ENCODE measurements at places on chromosomes 2 and 18.

- no peak for DNase-seq
Observed at GRCh38 chr2:23703583-23704385, 223.1 kb downstream of the ATAD2B start.

- DNase-seq = no peak
Observed at GRCh38 chr2:170113168-170113894, 64.6 kb upstream of the MYO3B start.

DNA sequence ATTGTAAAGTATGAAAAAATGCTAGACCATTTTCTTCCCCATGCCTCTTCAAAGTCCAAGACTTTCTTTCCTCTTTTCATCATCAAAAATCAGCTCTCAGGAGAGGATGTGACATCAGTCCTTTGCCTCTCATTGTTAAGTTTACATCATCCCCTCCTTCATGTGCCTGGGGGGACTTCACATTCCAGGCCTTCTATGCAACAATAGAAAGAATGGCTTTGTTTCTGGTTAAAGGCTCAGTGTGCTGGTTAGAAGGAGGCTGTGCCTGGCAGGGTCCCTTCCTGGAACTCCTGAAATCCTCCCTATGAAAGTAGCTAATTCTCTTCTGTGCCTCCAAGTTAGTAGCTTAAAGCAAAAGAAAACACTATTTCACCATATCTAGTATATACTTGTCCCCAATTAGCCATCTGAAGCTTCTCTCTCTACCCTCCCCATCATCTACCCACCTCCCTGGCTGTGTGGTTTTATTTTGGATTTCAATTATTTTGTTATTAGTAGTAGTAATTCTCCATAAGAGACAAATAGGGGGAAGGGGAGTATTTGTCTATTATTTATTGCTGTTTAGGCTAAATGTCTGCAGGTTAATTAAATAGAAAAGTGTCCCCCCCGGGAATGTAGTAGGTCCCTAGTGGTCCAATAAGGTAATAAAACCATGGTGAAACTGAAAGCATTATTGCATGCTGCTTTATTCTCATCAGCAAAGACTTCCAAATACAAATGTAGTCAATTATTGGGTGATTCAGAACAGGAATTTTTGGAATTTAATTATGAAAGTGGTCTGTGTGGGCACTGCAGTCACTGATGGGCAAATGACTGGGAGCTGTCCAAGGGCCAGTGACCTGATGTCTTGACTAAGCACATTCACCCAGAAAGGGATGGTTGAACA is 69.0 kb downstream of the CPO start:
- no peak for DNase-seq

GRCh38 chr2:174785481-174785880 is 21.2 kb upstream of the CHRNA1 start:
- no peak for DNase-seq

DNA sequence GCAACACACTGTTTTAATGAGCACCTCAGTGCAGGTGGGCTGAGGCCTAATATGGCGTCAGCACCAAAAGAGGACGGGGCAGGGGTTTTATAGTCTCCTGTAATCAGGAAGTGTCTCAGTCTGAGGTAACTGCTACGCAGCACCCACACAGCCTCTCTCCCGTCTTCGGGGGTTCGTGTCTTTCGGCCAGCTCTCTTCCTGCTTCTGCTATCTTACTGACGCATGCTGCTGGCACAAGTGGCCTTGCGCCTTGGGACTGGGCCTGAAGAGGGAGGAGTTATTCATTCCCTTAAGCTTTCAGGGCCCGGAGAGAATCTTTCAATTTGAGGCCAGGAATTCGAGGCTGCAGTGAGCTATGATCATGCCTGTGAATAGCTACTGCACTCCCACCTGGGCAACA is 14.5 kb upstream of the PAPOLG start:
- DNase-seq = no peak

DNA sequence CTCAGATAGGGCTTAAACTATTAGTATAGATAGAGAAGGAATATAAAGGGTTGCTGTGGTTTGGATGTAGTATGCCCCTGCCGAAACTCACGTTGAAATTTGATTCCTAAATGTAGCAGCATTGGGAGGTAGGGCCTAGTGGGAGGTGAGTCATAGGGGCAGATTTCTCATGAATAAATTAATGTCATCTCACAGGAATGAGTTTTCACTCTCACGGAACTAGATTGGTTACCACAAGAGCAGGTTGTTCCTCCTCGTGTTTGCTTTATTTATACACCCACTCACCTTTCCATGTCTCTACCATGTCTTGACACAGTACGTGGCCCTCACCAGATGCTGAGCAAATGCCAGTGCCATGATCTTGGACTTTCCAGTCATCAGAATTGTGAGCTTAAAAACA is 218.2 kb downstream of the RBM43 start:
- no peak for DNase-seq

DNA sequence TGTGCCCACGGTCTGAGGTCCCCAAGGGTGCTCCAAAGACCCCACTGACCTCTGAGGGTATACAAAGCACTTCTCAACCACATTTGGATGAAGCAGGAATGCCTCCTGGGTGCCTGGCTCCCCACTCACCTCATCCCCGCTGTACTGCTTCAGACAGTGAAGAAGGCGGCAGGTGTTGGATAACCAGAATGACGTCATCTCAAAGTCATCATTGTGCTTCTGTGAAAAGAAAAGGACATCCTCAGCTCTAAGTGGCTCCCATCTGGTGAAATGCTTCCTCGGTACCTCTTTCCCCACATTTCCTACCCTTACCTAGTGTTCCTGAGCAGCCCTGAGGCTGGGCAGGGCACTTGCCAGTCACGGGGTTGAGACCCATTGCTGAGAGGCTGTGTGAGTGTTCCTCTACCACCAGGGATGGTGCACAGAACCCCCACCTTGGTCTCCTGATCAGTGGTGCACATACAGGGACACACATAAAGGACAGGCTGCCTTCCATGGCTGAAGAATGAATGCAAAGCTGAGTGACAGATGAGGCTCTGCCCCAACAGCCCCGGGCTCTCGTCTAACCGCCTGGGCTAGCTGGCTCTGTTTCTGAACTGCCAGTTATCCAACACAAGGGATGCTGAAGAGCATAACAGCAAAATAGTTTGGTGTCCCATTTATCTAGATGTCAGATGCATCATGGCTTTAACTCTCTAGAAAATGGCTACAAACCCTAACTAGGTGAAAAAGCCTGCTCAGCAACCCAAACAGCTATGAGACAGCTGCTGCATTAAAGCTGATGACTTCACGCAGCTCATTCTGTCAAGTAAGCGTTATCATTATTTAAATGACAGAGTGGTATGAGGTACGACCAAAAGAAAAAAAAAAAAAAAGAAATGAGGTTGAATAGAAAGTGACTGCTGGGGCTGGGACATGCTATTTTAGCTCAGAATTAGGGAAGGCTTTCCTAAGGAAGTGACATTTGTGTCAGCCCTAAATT is 28.2 kb upstream of the ACAA2 start:
- DNase-seq = no peak

DNA sequence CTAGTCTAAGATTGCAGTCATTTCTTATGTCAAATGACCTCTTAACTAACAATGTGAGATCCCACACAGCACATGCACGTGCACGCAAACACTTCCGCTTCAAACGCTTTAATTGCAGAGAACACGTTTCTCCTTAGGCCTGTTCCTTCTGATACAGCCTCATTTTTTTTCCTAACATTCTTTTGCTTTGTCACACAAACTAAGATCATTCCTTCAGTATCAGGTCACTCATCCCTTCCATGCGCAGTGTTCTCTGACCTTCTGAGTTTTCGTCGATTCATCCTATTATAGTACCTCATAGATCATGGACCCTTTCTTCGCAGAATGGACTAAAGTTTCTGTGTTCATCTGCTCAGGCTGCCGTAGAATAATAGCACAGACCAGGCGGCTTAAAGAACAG is 327.1 kb upstream of the CDH19 start:
- DNase-seq = no peak

DNA sequence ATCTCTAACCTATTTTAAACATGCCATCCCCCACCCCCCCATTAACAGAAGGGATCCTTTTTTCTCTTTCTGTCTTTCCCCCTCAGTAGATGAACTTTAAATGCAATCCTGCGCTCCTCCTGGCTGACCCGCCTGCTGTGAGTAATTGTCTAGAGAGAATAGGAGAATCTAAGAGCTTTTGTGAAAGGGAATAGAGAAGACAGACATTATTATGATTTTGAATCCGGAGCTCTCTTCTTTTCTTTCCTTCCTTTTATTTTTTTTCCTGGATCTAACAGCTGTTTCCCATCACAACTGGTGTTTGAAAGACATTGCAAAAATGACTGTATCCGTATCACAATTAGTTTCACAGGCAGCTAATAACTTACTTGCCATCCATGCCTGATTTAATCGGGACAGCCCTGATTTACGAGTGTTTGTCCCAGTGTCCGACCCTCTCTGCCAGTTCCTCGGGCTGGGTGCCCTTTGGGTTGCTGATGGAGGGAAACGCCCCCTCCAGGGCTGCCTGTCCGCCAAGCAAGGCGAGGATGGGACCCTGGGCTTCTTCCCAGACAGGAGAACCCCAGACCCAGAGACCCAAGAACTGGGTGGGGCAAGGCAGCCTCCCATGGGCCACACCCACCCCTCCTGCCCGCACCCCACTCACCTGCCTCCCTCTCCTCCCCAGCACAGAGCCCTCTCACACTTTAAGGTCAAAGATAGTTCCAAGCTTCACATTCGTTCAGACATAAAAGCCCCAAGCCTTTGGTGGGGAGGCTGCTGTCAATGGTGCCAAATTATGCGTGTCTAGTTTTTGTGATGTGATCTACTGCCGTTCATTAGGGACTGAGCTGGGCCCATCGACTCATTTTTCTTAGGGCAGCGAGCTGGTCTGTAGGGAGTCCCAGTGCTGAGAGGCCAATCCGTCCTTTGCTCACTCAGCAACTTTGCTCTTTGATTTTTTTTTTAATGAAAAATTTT is 231.7 kb downstream of the ZNF516 start:
- DNase-seq = no peak

DNA sequence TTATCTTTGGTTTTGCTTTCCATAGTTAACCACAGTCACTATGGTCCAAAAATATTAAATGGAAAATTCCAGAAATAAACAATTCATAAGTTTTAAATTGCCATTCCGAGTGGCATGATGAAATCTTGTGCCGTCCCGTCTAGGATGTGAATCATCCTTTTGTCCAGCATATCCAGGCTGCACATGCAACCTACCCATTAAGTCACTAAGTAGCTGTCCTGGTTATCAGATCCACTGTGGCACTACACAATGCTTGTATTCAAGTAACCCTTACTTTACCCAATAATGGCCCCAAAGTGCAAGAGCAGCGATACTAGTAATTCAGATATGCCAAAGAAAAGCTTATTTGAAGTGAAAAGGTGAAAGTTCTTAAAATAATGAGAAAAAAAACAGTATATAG is 10.7 kb downstream of the USP34 start:
- no peak for DNase-seq

DNA sequence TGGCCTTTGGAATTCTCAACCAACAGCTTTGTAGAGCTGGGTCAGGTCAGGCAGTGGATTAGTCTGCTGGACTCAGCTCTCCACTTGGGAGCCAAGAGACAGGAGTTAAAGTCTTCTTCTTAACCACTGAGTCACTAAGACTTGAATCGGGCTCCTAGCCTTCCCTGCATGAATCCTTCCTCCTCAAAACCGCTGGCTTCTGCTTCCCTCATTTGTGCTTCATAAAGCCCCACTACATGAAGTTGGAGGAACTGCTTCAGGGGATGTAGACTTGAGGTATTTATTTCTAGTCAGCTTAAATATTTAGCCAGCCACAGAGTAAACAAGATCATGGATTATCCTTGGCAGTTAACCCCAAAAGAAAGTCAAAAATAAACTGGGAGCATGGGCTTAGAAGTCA is 536.3 kb upstream of the TNP1 start:
- no peak for DNase-seq

GRCh38 chr2:215699700-215700538 is 264.1 kb upstream of the FN1 start:
- DNase-seq = no peak

GRCh38 chr2:239261796-239262483 is 138.9 kb downstream of the HDAC4 start:
- no peak for DNase-seq

DNA sequence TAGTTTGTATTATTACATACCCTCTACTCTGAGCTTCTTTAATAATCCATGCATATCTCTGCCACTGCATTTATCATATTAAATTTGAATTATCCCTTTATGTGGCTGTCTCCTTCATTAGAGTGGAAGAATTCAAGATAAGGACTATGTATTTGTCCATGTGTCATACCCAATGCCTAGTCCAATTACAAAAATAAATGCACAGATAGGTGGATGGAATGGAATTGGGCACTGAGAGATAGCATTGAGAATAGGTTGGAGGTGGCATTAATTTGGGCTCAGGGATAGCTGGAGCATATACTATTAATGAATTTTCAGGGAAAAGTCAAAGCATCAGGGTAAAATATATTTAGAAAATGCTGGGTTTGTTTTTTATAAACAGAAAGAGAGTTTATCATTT is 893.2 kb downstream of the EPHA4 start:
- DNase-seq = no peak

GRCh38 chr2:54903736-54904554 is 146.3 kb downstream of the RTN4 start:
- peak; percentile 59 for DNase-seq

GRCh38 chr18:63336366-63337099 is 17.0 kb upstream of the BCL2 start:
- no peak for DNase-seq

DNA sequence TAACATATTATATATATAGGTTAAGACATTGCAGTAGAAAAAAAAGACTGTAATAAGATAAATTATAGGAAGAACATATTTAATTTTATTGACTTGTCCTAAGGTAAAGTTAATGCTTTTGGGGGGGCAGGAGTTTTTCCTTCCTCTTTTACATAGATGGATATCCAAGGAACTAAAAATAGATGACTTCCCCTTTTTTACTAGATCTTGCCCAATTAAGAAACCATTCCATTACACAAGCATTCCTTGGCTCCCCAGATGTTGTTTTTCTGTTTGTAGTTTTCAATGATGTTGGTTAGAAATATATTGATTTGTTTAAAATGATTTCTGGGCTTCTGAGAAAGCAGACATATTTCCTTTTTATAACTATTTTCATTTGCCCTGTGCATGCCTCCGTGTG is 22.4 kb upstream of the PMAIP1 start:
- no peak for DNase-seq

DNA sequence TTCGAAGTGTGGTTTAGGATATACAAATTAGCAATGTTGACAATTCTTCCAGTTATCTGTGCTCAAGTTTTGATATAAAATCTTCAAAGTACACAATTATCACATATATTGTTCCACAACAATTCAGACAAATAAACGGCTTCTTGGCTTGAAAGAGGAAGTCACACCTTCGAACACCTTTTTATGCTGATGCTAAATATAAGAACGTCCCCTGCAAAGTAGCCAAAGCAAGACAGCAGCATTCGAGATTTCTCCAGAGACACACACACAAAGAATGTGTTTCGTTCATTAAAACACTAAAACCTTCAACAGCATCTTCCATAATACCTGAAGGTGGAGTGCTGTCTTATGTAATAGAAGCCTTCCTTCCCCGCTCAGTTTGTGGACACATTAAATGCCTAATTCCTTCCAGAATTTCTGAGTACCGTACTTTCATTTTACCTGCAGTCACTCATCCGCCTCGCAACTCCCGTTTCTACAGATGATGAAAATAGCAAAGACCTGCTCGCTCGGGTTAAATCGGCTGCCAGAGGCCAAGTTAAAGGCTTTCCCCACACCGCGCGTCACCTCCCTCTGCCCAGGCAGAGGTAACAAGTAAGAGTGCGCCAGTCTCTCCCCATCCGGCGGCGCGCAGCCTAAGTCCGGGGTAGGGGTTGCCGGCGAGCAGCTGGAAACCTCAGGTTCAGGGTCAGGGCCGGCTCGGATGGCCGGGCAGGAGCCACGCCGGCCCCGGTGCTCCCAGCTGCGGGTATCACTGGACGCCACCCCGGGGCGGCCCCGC is 847 bp downstream of the SERPINE2 start:
- peak; percentile 68 for DNase-seq

GRCh38 chr2:148375214-148375613 is 269.3 kb upstream of the EPC2 start:
- no peak for DNase-seq
